ENCODE measurements at places on chromosomes 11 and 22.

DNA sequence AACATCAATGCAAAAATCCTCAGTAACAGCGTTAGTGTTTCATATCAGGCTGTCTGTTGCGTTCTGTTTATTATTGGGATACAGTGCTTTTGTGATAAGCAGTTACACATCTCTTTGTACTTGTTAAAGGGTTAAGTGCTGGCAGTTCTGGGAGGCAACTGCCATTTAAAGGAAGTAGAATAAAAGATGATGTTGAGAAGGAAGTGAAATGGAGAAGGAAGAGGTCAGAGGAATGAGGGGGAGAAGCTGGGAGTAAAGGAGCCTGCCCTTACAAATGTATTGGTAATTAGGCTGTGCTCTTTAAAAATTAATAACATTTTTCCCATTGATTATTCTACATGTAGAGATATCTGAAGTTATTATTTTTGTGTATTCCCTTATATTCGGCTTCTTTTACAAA is 674.7 kb downstream of the NTM start:
- no peak for DNase-seq

DNA sequence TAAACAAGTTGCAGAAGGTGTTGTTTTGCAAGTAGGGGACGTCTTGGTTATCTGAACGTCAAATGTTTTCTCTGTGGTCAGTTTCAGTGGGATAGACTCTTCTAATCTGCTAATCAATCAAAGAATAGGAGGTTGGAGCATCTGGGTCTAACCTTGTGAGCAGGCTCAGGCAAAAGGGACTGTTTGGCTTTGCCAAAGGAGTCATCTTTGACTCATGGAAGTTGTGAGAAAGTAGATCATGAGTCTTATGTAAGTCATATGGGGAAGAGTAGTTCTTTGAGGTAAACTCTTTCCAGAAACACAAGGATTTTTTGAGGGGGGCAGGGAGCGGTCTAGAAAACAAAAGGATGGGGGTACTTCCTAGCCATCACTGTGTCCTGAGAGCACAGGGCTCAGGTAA is 27.1 kb upstream of the TOP3B start:
- DNase-seq: no peak

DNA sequence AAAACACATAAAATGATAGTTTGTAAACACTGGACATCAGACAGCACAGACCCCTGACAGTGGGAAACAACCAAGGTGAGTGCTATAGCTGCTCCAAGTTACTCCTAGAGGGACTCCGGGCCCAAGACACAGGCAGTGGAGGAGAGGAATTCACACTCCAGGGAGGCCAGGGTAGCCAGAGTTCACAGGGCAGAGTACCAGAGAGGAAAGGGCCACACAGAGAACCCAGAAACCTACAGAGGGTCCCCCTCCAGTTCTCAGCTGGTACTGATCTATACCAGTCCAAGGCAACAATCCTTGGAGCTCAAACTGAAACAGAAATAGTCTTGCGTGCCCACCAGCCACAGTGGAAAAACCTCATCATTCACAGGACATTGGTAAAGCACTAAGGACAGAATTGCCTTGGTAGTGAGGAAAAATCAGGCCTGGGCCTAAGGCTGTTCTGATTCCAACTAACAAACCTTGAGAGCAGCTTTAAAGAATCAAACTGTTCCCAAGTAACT is 7.6 kb downstream of the VPS37C start:
- no peak for DNase-seq

- DNase-seq: no peak
Observed at GRCh38 chr22:36505998-36506635, 723 bp downstream of the FOXRED2 start.

DNA sequence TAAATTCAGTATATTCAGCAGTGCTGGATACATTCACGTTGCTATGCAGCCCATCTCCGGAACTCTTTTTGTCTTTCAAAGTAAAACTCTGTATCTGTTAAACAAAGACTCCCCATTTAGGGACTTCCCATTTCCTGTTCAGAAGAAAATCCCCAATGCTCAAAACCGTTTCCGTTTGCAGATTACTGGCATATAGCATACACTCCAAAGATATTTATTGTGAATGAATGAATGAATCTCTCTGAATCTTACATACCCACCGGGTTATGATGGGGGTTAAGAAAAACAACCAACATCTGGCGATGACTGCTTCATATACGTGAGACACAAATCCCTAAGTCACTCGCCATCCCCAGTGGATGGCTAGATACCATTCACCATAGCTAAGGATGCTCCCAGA is 1.6 kb downstream of the THY1 start:
- DNase-seq: no peak

- DNase-seq: no peak
Observed at GRCh38 chr22:41845380-41846267, 12.7 kb downstream of the SREBF2 start.

- DNase-seq: no peak
Observed at GRCh38 chr11:61004761-61005181, 33.3 kb downstream of the CD6 start.

DNA sequence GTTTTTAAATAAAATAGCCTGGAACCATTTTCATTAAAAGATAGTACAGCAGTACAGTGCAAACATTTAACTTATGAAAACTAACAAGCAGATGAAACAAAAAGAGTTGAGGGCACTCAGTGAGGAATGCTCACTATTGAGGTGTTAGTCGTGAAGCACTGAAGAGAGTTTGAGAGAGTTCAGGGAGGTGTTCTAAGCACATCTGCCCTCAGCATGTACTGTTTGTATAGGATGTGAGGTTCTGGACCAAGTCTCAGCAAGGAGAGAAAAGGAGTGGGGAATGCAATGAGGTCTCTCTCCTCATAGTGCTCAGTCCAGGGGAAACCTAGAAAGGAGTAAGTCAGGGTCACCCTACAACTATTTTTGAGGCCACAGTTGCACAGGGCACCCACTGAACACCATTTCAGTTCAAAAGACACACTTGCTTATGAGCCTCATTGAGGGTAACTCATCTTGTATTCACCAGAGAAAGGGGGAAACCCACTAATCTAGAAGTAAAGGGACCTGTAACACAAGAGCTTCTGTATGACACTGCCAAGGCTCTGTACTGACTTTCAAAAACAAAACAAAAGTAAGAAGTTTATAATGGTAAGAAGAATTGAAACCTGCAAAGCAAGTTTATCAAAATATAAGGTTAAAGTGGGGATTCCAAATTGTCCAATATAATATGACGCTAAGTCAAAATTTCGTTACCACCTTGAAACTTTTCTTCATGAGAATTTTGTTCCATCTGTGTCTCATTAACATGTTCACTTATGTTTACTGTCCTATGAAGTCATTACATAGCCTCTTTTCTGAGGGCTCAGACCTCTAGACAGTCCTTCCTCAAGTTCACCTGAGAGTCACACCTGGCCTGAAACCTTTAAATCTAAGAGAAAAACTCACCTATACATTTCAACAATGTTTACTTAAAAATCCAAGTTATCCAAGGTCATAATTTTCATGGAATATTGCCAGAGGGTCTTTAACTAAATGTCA is 275.3 kb downstream of the ETS1 start:
- no peak for DNase-seq

DNA sequence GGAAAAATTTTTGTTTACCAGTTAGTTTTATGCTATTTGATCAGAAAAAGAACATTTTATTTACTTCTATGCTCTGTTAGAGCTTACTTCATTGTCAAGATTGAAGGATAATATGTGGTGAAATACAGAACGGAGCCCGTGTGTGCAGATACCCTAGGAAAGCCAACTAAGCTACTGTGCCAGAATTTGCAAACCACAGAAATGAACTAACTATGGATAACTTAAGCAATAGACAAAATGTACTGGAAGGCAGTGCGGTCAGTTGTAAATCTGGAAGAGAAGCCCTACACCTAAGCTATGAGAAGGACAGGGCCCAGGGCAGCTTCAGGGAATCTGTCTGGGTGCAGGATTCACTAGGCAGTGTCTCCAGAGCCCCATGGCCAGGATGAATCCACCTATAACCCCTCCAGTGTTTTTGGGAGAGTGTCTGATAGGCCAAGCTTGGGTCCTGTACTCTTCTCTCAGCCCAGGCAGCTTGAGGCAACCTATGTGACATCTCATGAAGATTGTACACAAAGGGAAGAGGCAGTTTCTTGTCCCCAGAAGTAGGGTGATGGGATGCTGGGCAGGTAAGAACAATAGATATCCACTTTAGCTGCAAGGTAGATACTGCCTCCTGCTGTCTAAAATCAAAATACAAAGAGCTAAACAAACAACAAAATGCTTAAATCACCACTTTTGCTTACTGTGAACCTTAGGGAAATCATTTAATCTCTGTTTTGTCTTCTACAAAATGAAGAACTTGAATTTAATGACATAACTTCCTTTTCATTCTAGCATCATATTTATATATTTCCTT is 12.1 kb downstream of the MMP7 start:
- no peak for DNase-seq

DNA sequence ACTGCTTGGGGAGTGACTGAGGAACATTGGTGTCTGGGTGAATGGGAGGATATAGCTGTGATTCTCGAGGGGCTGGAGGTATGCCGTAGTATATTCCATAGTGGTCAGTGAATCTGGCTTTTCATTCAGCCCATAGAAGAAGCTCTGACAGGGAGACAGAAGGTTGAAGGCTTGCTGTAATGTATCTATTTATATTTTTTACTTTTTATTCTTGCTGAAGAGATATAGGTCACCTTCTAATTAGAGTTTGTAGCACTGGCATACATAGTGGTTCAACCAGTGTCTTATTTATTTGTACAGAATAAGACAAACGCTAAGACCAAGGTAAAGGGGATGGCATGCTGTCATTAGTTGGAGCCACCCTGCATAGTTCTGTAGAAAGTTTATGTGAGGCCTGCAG is 10.0 kb downstream of the TRIM44 start:
- DNase-seq: no peak

DNA sequence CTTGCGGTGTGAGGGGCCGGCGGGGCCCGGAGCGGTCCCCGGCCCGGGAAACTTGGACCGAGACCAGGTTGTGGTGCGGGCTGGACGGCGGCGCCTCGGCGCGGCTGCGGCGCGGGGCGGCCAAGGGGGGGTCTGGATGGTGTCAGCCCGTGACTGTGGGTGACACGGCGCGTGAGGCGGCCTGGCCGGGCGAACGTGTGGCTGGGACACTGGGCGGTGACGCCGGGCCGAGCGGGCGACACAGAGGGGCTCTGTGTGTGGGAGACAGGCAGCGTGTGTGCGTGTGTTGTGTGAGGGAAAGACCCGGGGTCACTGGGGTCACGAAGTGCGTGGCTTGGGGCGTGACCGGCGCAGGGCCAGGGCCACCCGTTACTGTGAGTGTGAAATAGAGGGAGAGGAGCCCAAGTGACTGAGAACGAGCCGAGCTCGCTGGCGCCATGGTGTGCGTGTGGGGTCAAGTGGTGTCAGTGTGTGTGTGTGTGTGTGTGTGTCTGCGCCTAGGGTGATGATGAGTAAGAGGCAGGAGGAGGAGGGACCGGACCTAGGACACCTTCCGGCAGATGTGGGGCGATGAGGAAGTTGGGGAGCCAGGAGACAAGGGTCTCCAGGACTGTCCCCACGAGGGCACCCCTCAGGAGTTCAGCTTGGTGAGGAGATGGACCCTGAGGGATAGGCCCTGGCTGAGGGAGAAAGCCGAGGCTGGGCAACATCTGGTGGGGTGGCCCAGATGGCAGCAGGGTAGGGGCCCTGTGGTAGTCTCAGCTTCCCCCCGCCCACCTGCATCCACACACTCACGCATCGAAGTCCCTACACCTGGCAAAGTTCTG is 817 bp downstream of the RELT start:
- DNase-seq: no peak

GRCh38 chr11:44274404-44274803 is 35.5 kb downstream of the ALX4 start:
- no peak for DNase-seq
